ENCODE measurements at places on chromosomes 7 and 10. TPM values are rescaled to one million over a fixed set of nuclear protein-coding genes. Genes with fewer than 3 reads are reported as not detected.

- no peaks in the 10 kb centered on the region for H3K36me3 ChIP-seq
- H3K4me1 ChIP-seq: no peaks in the 10 kb centered on the region
- no peaks in the 10 kb centered on the region for H3K27me3 ChIP-seq
- DNase-seq: no peak
These were observed 173.4 kb upstream of the CTBP2 start for GRCh38 chr10:125333769-125334168.

GRCh38 chr7:22110881-22111280, 165.2 kb upstream of the CDCA7L start:
- H3K27ac ChIP-seq: no peak overlapping the region
- no peaks in the 10 kb centered on the region for H3K27me3 ChIP-seq
- H3K4me3 ChIP-seq: no peak overlapping the region
- no peaks in the 10 kb centered on the region for H3K36me3 ChIP-seq
- H3K4me1 ChIP-seq: no peaks in the 10 kb centered on the region
- DNase-seq: no peak

DNA sequence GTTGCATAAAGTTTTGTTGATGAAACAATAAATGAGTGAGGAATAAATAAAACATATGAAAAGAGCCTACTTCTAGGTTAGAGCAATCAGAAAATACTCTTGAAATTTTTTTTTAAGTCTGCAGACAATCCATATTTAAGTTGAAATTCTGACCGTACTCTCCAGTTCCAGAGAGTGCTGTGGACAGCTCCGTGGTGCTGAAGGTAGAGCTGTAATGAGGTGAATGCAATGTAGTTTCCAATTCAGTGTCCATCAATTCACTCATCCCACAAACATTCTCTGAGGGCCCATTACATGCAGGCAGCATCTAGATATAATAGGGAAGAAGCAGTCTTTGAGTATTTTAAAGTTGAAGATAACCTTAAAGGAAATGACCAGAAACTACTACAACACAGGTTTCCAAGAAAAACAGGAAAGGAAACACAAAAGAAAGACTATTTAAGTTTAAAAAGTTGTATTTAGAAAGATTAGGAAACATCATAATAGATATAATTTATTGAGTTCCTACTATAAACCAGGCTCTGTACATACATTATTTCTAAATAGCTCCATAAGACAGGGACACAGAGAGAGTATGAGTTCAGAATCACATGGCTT, 44.0 kb upstream of the CRTAC1 start:
- H3K27me3 ChIP-seq: no peaks in the 10 kb centered on the region
- no peak overlapping the region for H3K27ac ChIP-seq
- H3K36me3 ChIP-seq: no peaks in the 10 kb centered on the region
- H3K4me1 ChIP-seq: no peaks in the 10 kb centered on the region

DNA sequence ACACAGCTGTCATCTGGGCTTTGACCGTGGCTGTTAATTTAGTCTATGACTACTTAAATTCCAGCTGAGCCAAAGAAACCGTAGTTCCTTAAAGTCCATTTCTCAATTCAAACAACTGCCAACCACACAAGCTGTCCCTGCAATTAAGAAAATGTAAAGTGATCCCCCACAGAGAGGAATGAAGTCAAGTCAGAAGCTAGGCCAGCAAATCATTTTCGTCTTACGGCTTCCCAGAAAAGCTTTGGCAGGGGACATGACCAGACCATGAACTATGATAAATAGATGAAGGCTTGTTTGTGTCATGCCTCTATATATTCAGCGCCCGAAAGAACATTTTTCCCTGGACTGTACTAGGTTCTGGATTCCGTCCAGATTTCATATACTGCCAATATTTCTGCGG, 54.6 kb downstream of the HACD1 start:
- H3K36me3 ChIP-seq: no peaks in the 10 kb centered on the region
- no peak for DNase-seq
- H3K4me3 ChIP-seq: no peak overlapping the region
- H3K27me3 ChIP-seq: no peaks in the 10 kb centered on the region
- H3K4me1 ChIP-seq: no peaks in the 10 kb centered on the region
- no peak overlapping the region for H3K27ac ChIP-seq

DNA sequence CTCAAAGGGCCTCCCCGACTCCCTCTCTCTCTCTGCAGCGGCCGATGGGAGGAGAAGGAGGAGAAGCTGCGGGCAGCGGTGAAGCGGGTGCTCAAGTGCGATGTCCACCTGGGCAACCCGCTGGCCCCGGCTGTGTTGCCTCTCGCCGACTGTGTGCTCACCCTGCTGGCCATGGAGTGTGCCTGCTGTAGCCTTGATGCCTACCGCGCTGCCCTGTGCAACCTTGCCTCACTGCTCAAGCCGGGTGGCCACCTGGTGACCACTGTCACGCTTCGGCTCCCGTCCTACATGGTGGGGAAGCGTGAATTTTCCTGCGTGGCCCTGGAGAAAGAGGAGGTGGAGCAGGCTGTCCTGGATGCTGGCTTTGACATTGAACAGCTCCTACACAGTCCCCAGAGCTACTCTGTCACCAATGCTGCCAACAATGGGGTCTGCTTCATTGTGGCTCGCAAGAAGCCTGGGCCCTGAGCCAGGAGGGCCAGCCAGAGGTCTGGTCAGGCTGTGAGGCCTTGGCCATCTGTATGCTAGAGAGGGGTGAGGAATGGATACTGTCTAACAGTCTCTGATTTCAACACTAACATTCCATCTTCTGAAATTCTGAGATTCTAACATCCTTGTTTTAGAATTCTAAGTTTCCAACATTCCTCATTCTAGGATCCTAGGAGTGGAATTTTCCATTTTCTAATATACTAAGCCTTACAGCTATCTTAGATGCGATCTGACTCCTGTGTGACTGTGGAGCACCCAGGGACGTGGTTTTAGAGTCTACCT, 3.6 kb downstream of the INMT start:
- H3K4me3 ChIP-seq: no peak overlapping the region
- DNase-seq: no peak
- H3K27ac ChIP-seq: peak overlapping the region; percentile 25
- no peaks in the 10 kb centered on the region for H3K27me3 ChIP-seq
- H3K4me1 ChIP-seq: peaks cover 8% of the 10 kb centered on the region
- H3K36me3 ChIP-seq: no peaks in the 10 kb centered on the region

GRCh38 chr10:27158421-27158820, 3.3 kb downstream of the MASTL start:
- no peak overlapping the region for H3K4me3 ChIP-seq
- H3K27ac ChIP-seq: no peak overlapping the region
- H3K4me1 ChIP-seq: no peaks in the 10 kb centered on the region
- no peaks in the 10 kb centered on the region for H3K36me3 ChIP-seq
- H3K27me3 ChIP-seq: no peaks in the 10 kb centered on the region
- no peak for DNase-seq

- peaks cover 79% of the 10 kb centered on the region for H3K36me3 ChIP-seq
- no peak for DNase-seq
- no peak overlapping the region for H3K4me3 ChIP-seq
- no peaks in the 10 kb centered on the region for H3K27me3 ChIP-seq
- no peaks in the 10 kb centered on the region for H3K4me1 ChIP-seq
These were observed 22.3 kb downstream of the COX15 start for GRCh38 chr10:99709480-99710229.

The TECTB gene
- total RNA-seq: not detected

GRCh38 chr7:7103343-7104313, 78.7 kb upstream of the C1GALT1 start:
- no peak overlapping the region for H3K27ac ChIP-seq
- DNase-seq: peak; percentile 73
- no peaks in the 10 kb centered on the region for H3K27me3 ChIP-seq
- H3K36me3 ChIP-seq: no peaks in the 10 kb centered on the region
- no peak overlapping the region for H3K4me3 ChIP-seq
- H3K4me1 ChIP-seq: peaks cover 10% of the 10 kb centered on the region

The SLC26A5 gene
- 0.84 TPM for total RNA-seq

GRCh38 chr7:7054252-7054830, 128.0 kb upstream of the C1GALT1 start:
- H3K27me3 ChIP-seq: no peaks in the 10 kb centered on the region
- no peak for DNase-seq
- H3K4me3 ChIP-seq: no peak overlapping the region
- H3K36me3 ChIP-seq: no peaks in the 10 kb centered on the region
- H3K27ac ChIP-seq: no peak overlapping the region

- peak overlapping the region; percentile 76 for H3K27ac ChIP-seq
- DNase-seq: no peak
- no peak overlapping the region for H3K4me3 ChIP-seq
- H3K4me1 ChIP-seq: peaks cover 41% of the 10 kb centered on the region
These were observed 37.4 kb downstream of the PRKAG2 start for GRCh38 chr7:151839451-151839921.

The TMEM184A gene
- 9.7 TPM for total RNA-seq

- no peaks in the 10 kb centered on the region for H3K4me1 ChIP-seq
- no peak overlapping the region for H3K27ac ChIP-seq
- DNase-seq: no peak
These were observed 165.7 kb downstream of the HECW1 start for GRCh38 chr7:43278088-43278644.

GRCh38 chr10:117545141-117546019, 2.8 kb downstream of the EMX2 start:
- DNase-seq: no peak
- no peak overlapping the region for H3K4me3 ChIP-seq
- no peak overlapping the region for H3K27ac ChIP-seq
- peaks cover 100% of the 10 kb centered on the region for H3K27me3 ChIP-seq
- H3K4me1 ChIP-seq: peaks cover 42% of the 10 kb centered on the region
- no peaks in the 10 kb centered on the region for H3K36me3 ChIP-seq
